ENCODE measurements at places on chromosomes 5 and 9.
A peak's percentile ranks its signal among the peaks of the same experiment; 100 is the strongest.

DNA sequence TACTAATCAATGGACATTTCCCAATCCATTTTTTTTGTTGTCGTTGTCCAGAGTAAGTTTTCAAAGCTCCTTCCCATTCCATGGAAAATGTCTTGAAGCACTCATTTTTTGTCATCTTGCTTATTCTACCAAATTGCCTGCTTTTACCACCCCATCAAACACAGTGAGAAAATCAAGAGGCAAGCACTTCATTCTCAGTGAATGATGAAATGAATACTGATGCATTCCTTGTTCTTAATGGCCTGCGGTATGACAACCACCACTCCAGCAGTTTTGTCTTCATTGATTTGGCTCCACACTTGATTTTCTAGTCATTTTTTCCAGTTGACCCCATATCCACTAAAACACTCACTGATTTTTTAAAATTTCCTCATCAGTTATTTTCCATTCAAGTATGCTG, 193.5 kb upstream of the ANKH start:
- DNase-seq: no peak

DNA sequence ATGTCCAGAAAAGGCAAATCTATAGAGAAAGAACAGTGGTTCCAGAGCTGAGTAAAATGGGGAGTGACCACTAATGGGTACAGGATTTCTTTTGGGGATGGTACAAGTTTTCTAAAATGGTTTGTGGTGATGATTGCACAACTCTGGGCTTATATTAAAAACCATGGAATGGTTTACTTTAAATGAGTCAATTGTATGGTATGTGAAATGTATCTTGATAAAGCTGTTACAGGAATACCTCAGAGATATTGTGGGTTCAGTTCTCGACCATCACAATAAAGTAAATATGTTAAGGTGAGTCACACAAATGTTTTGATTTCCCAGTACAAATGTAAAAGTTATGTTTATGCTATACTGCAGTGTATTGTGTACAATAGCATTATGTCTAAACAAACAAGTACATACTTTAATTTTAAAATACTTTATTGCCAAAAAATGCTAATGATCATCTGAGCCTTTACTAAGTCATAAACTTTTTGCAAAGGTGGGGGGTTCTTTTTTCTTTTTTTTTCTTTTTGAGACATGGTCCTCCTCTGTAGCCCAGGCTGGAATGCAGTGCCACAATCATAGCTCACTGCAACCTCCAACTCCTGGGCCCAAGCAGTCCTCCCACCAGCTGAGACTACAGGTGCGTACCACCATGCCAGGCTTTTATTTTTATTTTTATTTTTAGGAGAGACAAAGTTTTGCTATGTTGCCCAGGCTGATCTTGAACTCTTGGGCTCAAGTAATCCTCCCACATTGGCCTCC, 65.9 kb downstream of the SHOC1 start:
- DNase-seq: peak; percentile 91

GRCh38 chr5:56774957-56775356, 40.4 kb upstream of the MAP3K1 start:
- DNase-seq: no peak

DNA sequence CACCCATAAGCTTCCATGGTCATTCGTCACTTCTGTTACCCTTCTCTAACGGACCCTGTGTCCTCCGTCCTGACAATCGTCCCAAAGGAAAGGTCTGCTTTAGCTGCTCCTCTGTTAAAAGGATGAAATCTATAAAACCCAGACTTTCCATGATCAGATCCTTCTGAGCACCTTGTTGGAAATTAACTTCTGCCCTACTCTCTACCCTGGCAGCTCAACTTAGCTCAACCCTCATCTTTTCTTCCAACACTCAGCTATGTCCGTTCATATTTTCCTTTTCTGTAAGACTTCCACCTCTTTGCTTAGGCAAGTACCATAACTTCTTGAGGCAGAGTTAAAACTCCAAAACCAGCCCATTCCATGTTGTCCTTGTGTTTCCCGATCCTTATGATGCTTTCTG, 205.4 kb downstream of the SPATA31A6 start:
- DNase-seq: no peak

GRCh38 chr9:36438536-36439236, 38.6 kb upstream of the RNF38 start:
- no peak for DNase-seq

- DNase-seq: no peak
Measured at GRCh38 chr9:68895741-68896478, 118.0 kb downstream of the PRKACG start.

DNA sequence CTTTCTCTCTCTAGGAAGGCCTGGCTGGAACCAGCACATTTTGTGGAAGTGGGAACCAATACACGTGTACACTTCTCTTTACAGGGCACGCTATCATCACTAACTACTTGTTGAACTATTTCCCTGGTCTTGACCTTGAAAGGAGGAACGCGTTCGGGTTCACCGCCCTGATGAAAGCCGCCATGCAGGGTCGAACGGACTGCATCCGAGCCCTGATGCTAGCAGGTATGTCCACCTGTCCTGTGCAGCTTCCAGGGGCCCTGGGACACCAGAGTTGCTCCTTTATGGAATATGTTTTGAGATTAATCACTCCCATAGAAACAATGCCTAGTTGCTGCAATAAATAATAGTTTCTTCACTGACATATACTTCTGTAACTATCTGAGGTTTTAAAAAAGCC, 74.1 kb downstream of the ANKRD33B start:
- DNase-seq: no peak

- DNase-seq: no peak
Measured at GRCh38 chr5:96836817-96837216, 29.1 kb upstream of the ERAP1 start.

- DNase-seq: no peak
Measured at GRCh38 chr9:125929846-125930245, 182.7 kb downstream of the PBX3 start.

DNA sequence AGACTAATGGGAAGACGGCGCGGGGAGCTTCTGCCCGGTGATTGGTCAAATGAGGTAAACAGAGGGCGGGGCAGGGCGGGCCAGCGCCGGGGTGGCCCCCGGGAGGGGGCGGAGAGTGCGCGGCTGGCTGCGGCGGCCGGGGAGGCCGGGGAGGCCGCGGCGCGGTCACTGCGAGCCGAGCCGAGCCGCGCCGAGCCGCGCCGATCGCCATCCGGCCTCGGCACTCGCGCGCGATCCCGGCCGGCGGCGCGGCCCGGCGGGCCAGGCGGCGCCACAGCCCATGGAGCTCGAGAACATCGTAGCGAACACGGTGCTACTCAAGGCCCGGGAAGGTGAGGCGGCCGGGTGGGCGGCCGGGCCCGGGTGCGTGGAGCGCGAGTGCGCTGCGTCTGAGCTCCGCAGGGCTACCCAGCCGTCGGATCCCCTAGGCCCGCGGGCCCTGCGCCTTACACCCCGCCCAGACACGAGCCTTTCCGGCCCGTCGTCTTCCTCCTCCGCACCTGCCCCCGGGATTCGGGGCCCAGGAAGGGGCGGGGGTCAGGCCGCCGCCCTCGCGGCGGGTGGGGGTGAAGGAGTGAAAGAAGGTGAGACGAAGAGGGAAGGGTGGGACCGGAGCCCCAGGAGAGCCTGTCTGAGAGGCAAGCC, at the start of gene GRK6:
TSS of gene GRK6 (plus strand) at position 111 of the 645 bp plus-strand sequence. CDS start at position 281, 170 bp downstream.
- DNase-seq: no peak

GRCh38 chr5:116559673-116560164, 14.9 kb downstream of the SEMA6A start:
- DNase-seq: no peak

GRCh38 chr5:180470966-180471582, 23.1 kb upstream of the CNOT6 start:
- no peak for DNase-seq

DNA sequence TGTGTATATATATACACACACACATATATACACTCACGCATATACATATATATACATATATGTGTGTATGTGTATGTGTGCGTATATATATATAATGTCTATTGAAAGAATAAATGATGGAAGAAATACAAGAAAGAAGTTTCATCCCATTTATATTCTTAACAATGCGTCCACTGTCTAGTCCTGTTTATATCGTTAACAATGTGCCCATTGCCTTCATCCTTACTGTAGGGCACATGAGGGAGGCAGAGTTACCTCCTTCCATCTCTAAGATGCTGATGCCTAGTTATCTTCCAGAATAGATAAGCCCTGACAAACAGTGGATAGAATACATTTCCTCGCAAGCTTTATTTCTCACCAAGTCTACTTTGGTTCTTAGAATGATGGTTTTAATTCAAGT, 389.8 kb upstream of the SEMA6A start:
- DNase-seq: no peak

GRCh38 chr9:38453835-38454234, 29.6 kb upstream of the IGFBPL1 start:
- no peak for DNase-seq

GRCh38 chr5:157541447-157542118, 34.0 kb downstream of the ADAM19 start:
- no peak for DNase-seq

GRCh38 chr9:18692268-18692667, 218.3 kb downstream of the ADAMTSL1 start:
- no peak for DNase-seq

GRCh38 chr5:150279330-150280020, 10.1 kb downstream of the CAMK2A start:
- no peak for DNase-seq

DNA sequence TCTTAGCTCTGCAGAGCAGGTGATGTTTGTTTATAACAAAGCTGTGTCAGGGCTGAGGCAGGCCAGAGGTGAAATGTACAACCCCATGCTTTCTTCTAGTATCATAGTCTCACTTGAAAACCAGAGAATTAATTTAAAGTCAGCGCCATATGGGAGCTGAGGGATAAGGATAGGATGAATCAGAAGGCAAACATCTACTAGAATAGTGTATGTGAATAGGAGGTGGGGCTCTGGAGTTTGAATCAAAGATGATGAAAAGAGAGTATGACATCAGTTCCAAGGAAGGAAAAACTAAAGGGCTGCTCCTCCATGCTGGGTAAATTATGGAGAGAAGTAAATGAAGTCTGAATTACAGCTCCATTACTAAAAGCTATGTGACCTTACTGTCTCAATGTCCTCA, 441.5 kb downstream of the RASEF start:
- DNase-seq: peak; percentile 2

GRCh38 chr5:150540042-150540441, 32.1 kb downstream of the NDST1 start:
- DNase-seq: no peak

- DNase-seq: no peak
Measured at GRCh38 chr5:143019614-143020515, 249.7 kb downstream of the ARHGAP26 start.

DNA sequence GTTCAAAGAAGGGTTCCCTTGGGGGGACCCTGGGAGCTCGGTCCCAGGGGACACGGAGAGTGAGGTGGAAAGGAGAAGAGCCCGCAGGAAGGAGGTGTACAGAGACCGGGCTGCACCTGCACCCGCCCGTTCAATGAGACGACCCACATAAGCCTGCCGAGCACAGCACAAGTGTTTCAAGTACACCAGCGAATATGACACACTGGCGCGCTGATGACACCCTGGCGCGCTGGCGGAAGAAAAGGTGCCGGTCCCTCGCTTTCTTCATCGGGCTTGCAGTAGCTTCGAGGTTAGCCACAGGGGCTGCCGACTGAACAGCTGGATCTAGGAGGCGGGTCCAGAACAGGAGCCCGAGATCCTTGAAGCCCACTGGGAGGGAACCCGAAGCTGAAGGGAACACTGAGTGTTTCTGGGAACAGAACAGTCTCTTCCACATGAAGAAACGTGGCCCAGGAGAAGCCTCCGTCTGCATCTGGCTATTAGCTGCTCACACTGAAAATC, 1.4 kb downstream of the TBC1D9B start:
- peak; percentile 3 for DNase-seq

GRCh38 chr9:125961072-125961471, 213.9 kb downstream of the PBX3 start:
- DNase-seq: no peak

GRCh38 chr5:112064271-112064701, 307.3 kb upstream of the NREP start:
- no peak for DNase-seq

GRCh38 chr9:20271723-20272122, 350.6 kb downstream of the MLLT3 start:
- DNase-seq: no peak

DNA sequence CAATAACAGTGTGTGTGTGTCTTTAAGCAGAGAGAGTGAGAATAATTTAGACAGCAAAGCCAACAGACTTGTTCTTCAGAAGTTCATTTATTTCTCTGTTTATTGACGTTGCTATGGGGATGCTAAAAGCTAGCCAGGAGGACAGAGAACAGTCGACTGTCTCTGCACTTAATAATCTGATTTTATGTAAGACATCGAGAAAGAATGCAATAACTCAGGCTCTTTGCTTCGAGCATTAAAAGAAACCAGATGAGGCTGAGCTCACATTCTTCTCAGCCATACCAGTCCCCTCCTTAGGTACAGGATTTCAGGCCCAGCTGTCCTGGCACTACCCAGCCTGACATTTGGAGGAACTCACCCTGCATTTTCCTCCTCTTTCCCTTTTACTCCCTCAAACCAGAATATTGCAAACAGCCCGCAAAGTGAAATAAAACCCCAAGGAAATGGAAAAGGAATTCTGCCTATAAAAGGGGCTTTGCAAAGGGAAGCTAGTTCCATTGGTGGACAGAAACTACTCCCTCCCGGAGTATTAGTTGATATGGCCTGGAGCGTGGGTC, 44.5 kb upstream of the DPYSL3 start:
- no peak for DNase-seq

DNA sequence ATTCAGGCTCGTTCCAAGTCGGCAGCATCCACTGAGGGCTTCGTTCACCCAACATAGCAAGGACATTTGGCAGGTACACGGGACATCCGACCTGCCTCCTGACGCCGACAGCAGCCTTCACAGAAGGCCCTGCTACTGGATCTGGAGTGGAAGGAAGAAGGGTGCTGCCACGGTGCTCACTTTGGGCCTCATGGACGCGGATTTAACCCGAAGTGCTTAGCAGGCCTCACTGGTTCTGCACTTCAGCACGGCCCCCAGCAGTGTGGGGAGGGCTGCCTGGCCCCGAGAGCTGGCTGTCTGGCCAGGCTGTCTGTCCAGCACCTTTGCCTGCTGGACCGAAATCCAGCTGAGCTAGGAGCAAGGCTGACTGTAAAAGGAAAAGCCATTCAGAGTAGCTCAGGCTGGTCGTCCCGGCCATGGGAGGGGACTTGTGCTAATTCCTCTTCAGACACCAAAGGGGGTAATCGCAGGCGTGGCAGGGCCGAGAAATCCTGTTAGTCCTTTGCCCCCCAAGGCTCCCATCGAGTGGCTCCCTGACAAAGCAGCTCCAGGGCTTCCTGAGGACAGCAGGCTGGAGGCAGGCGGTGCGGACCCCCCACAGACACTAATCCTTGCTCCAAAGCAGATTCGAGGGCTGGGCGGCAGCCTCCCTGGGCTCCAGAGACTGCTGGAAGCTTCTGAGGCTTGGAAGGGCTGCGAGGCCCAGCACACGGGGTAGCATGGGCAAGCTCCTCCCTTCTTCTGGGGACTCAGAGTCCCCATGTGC, 11.1 kb upstream of the RXRA start:
- DNase-seq: no peak

GRCh38 chr9:71966601-71967000, 55.2 kb downstream of the C9orf85 start:
- no peak for DNase-seq

DNA sequence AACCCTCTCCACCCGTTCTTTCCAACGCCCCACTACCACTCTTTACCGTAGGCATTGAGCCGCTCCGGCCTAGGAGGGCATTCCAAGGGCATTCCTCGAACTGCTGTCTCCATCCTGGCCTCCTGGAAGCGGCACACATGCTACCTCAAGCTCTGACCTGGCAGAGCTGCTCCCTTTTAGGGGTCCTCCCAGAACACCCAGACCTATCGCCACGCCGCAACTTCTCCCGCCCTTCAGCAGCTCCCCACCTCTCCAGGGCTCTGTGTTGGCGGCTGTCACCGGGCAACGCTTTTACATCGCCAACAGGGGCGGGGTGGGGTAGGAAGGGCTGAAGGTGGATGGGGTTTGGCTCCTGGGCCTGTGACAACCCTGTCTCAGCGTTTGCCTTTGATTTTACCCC, 4.6 kb upstream of the MYORG start:
- DNase-seq: no peak

Measured in HS-5 (cell line).